Activated T-cell treated with anti-CD3 and anti-CD28 coated beads for 24 hours (primary cell): ENCODE measurements at places on chromosomes 1 and 21.

DNA sequence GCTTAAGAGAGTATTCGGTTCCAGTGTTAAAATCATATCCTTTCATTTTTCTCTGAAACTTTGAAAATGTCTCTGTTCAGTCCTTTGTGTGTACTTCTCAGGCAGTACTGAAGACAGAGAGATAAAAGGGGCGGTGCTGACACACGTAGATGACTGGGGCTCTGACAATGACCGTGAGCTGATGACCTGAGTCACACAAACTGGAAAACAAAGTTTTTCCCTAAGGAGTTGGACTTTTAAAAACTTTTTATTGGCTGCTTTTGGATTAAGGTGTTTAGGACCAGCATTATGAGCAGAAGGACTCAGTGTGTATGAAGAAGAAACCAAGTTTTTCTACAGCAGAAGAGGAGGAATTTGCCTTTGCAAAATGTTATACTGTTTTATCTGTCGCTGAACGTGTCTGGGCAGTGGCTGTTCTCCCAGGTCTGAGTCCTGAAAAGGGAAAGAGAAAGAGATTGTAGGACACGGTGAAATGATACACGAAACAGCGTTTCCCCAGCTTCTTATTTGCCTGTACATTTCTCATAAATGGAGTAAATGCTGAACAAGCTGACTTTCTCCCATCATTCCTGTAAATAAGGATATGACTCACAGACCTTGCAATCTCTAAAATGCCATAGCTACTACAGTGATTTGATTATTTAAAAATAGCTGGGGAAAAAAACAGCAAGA is 51.5 kb downstream of the MAP3K7CL start:
- no peak for DNase-seq

DNA sequence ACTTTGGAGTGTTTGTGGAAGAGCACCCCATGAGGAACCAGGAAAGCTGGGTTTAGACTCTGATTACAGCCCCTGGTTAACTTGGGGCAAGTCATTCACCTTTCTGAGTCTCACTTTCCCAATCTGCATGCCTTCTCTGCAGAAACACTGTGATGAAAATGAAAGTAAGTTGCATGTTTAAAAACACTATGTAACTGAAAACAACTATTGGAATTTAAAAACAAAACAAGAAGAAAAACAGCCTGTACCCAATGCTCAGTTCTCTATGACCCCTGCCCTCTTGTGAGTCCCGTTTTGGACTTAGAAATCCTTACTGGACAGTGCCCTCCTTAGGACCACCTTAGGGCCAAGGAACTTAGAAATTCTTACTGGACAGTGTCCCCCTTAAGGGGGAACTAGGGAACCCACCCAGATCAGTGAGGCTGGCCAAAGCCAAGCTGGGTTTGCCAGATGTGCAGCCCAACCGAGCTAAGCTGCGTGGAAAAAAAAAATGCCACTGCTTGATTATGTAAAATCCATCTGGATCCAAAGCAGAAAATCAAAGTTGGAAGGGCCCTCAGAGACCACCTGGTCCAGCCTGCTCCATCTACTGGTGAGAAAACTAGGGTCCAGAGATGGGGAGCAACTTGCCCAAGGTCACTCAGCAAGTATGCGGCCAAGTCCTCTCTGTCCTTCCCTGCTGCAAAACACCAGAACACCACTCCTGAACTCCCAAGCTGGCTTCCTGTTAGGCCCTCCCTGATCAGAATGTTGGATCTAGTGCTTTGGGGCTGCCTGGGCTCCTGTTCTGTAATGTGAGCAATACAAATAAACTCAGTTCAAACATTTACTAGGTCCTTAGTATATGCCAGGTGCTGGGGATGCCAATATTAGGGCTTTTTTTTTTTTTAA is 77.7 kb downstream of the MRPL37 start:
- no peak for DNase-seq

DNA sequence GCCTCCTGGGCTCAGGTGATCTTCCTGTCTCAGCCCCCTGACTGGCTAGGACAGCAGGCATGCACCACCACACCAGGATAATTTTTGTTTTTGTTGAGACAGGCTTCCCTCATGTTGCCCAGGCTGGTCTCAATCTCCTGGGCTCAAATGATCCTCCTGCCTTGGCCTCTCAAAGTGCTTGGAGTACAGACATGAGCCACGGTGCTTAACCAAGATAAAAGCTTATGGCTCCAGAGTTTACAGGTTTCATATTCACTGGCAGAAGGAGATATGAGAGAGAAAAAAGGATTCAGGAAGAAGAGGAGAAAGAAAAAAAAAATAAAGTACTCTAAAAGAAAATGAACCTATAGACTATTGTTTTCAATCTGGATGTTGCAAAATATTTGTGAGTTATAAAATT is 748.8 kb upstream of the NCAM2 start:
- no peak for DNase-seq

- no peak for DNase-seq
These were observed 92.5 kb upstream of the RGS4 start for GRCh38 chr1:162976628-162977027.

DNA sequence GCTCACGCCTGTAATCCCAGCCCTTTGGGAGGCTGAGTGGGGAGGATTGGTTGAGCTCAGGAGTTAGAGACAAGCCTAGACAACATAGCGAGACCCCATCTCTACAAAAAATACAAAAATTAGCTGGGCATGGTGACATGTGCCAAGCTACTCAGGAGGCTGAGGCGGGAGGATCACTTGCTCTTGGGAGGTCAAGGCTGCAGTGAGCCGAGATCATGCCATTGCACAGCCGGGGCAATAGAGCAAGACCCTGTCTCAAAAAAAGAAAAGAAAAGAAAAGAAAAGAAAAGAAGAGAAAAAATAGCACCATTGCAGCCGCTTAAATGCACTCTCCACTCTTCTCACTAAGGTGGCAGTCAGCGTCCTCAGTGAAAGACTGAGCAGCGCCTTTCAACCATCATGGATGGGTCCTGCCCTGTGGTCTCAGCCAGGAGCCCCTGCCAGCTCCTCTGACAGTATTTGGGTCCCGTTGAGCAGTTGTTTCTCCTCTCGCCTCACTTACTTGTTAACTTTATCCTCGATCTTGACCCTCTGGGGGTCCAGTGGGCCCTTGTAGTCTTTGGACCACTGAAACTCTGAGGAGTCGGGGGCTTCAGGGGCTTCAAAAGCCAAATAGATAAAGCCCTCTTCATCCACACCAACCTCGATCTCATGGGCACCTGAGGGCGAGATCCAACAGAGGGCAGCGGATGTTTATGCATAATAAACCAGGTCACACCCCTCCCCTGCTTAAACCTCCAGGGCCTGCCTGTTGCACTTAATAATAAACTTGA is 36.9 kb downstream of the MYOM3 start:
- DNase-seq: no peak

- DNase-seq: no peak
These were observed 79.6 kb downstream of the PSMG1 start for GRCh38 chr21:39103689-39104088.

GRCh38 chr21:36841866-36842265 is 124.6 kb downstream of the HLCS start:
- DNase-seq: no peak

GRCh38 chr1:154405747-154406571 is 816 bp downstream of the IL6R start:
- no peak for DNase-seq

GRCh38 chr1:23807453-23807852 is 6.9 kb upstream of the GALE start:
- DNase-seq: no peak

GRCh38 chr1:214362188-214362882 is 81.4 kb downstream of the SMYD2 start:
- no peak for DNase-seq
